ENCODE measurements at places on chromosomes 4 and X.

- no peak for DNase-seq
These were observed 25.0 kb downstream of the CTPS2 start for GRCh38 chrX:16687514-16687913.

GRCh38 chrX:13692771-13693231, 3.9 kb downstream of the RAB9A start:
- no peak for DNase-seq

DNA sequence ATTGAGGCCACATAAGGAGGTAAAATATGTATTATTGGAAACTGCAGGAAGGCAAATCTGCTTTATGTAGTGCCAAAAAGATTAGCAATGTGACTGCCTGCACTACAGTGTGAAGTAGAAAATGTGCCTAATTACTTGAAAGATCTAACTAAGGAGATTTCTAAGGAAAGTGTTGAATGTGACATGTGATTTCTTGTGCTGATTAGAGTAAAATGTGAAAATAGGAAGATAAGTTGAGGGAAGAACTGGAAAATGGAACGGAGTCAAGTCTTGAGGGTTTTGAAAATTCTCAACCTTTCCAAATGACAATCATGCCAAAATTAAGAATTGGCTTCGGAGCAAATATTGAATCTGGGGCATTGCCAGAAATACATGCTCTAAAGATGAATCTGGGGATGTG, 209.5 kb upstream of the SPOCK3 start:
- DNase-seq = no peak

GRCh38 chrX:11423362-11423818, 130.2 kb downstream of the AMELX start:
- DNase-seq = no peak

DNA sequence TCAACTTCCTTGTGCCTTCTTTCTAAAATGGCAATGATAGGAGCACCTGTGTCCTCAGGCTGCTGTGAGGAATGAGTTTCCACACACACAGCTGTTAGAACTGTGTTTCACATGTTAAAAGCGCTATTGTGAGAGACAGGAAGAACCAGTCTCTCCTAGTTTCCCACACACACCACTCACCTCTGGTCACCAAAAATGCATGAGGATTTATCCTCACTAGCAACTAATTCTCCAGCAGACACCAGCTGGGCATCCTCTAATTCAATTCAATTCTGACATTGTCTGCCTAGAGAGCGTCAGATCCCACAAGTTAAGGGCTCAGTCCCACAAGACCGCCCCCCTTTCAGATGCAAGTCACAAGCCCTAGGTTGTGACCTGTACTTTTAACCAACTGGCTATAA, 29.0 kb upstream of the SLC2A9 start:
- DNase-seq = no peak

- no peak for DNase-seq
These were observed 35.8 kb downstream of the SLC10A7 start for GRCh38 chr4:146485968-146486367.

GRCh38 chr4:38128478-38129459, 168.6 kb downstream of the PTTG2 start:
- peak; percentile 65 for DNase-seq

All from right atrium auricular region (tissue), 2 donors.